Hippocampal formation (tissue), 2 donors: ENCODE measurements at places on chromosomes 1 and 21.

GRCh38 chr1:36053978-36054377, 29.9 kb upstream of the TEKT2 start:
- DNase-seq, result no peak

DNA sequence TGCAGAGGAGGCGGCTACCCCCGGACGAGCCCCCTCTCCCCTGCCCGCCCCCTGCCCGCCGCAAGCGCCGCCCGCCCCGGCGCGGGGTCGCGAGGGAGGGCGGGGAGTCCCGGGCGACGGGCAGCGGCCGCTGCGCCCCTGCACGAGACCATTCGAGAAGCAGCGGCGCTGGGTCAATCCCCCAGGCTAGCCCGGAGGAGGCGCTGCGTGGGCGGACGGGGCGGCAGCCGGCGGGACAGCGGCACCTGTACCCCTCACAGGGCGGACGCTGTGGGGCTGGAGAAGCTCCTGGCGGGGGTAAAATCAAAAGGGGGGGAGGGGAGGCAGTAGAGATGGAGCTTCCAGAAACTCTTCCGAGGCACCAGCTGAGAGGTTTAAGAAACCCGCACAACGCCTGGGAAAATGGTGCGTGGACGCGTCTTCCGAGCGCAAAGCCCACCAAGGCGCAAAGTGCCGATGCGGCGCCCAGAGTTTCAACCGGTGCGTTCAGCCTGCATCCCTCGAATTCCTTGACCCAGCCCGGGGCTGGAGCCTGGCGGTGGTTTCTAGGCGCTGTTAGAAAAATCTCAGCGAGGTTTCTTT, at the start of gene PLPPR5:
Gene PLPPR5, minus strand, starts transcription at position 1 of the 582 bp plus-strand sequence. CDS start 190 bp downstream, outside the sequence.
- peak; percentile 37 for DNase-seq

DNA sequence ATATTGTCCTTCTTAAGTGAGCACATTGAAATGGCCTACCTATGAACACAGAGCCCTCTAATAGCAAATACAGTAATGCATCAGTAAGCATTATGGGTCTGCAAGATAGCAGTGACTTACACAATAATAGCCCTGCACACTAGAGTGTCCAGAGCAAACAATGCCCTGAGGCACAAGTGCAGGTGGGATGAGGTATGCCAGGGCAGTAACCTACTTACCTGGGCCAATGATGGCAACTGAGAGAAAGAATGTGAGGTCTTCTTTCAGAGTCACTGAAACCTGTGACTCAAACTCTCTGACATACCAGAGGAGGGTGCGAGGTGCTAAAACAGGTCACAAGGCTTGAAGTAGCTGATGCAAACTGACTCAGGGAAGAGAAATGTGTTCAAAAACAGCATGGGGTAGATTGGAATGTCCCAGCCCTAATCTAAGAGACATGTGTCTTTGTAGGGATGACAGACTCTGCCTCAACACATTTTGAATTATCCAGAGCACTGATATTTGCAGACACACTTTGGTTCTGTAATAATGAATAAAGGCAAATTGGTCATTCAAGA, 168.5 kb upstream of the RUNX1 start:
- DNase-seq, result no peak

DNA sequence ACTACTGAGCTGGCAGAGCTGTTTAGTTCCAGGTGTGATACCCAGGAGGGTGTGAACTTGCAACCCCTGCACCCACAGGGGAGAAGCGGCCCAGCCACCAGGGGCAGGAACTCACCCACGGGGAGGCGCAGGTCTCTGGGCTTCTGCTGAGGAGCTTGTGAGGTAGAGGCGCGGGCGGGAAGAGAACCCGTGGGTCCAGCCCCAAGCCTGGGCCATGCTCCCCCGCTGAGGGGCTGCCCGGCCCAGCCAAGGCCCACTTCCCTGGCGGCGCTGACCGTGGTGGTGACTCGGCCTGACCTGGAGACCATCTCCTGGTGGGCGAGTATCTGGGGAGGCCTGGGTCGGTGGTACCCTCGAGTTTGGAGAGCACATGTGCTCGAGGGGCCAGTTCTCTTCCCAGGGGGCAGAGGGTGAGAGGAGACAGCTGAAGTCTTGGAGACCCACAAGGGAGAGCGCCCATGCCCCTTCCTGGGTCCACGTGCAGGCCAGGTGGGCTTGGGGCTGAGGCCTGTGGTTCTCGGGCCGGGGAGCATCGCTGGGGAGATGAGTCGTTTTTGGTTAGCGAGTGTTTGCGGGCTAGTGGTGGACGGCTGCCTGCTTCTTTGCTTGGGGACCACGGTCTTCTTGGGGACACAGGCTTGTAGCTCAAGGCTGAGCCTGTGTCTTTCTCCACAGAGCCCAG, 28.4 kb upstream of the EDN2 start:
- DNase-seq, result no peak
